ENCODE measurements at places on chromosomes 6 and 20.

DNA sequence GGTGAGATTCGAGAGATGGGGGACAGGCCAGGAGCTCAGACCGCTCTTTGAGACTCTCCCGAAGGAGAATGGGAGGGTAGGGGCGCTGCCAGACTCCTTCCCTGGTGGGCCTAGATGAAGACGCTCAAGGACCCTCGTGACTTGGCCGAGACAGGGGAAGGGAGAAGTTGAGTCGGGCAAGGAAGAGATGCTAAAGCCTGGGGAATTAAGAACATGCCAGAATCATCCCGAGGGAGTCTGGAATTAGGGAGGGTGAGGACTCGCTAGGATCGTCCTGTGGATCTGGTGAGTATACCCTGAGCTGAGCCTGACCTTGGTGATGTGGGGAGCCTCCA, 529 bp downstream of the UBE2C start:
- DNase-seq = no peak

DNA sequence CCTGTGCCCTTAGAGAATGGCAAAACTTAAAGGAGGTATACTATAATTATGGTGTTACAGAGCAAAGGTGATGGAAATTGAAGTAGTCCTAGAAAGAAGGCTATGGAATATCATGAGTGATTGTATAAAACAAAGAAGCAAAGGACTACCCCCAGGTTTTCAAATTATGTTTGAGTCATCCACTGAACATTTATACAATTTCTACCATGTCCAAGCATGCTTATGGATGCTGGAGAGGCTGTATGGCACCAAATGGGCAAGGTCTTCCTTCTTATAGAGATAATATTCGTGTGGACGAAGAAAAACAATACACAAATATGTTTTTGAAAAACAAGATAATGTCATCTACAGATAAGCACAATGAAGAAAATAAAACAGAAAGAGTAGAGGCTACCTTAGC, 177.5 kb downstream of the KHDC1L start:
- no peak for DNase-seq

DNA sequence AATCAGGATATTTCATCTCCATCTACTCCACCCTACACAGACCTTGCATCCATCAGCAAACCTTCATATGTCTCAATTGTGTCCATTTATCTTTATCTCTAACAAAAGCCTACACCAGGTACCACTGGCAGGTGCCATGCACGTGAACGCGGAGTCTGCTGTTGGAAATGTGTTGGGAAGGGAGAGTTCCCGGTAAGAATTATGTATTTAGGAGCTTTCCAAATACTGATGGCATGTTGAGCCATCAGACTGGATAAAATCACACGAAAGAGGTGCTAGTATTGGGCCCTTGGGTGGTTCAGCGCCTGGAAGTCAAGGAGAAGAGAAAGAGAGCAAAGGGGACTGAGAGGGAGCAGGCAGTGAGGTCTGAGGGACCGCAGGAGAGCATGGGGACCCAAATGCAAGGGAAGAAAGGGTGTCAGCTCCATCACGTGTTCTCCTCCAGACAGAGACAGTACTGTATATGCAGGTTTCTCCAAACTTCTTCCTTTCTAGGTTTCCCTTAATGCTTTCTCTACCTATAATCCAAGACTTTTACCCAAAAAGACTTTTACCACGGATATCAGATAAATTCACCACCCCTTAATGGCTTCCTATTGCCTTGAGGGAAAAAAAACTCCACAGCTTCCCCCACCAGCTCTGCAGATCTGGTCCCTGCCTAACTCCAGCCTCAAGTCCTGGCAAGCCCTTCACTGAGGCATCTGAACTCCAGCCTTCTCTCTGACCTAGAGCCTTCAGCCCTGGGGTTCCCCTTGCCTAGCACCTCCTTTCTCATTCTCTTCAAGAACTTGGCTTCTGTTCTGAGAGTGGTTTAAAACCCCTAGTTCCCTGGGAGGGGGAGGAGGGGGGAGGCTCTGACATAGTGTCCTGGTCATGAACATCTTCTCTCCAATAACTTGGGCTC, 4.8 kb upstream of the ZNF217 start:
- no peak for DNase-seq

DNA sequence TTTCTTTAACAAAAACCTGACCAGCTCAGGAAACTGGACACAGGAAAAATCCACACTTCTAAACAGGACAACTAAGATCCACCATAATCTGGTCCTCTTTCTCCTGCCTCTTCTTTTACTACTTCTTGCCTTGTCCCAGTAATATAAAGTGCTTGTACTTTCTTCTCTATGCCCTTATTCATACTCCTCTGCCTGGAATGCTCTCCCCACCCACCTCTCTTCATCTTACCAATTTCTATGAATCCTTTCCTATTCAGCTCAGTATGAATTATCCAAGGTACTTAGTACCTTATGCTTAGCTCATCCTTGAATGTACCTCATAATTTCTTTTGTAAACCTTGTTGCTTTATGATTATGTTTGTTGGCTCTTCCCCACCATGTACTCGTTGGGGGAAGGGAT, 159.4 kb downstream of the CDK19 start:
- no peak for DNase-seq

DNA sequence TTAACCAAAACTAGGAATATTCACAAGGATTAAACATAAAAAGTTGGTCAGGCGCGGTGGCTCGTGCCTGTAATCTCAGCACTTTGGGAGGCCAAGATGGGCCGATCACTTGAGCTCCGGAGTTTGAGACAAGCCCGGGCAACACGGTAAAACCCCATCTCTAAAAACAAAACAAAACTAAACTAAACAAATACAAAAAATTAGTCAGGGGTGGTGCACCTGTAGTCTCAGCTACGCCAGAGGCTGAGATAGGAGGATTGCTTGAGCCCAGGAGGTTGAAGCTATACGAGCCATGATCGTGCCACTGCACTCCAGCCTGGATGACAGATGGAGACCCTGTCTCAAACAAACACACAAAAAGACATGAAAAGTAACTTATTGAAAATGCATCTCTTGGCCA, 3.2 kb downstream of the PSORS1C2 start:
- no peak for DNase-seq

GRCh38 chr6:150478656-150479545, 110.1 kb downstream of the IYD start:
- no peak for DNase-seq

DNA sequence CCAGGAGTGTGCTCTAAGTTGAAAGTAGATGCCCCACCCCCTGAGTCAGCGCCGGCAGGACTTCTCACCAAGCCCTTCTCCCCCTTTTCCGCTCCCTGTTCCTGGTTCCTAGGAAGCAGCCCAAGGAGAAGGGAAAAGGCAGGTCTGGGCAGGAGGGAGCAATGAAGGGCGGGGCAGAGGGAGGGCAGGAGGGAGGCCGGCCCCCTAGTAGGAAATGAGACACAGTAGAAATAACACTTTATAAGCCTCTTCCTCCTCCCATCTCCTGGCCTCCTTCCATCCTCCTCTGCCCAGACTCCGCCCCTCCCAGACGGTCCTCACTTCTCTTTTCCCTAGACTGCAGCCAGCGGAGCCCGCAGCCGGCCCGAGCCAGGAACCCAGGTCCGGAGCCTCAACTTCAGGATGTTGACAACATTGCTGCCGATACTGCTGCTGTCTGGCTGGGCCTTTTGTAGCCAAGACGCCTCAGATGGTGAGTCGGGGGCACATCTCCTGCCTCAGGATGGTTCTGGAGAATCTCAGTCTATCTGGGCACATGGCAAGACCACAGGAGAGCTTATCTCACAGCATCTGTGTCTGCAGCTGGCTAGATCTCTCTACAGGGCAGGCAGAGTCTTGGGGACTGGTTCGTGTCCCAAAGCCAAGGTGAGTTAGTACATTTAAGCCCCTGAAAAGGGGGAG, at the start of gene PROCR:
TSS of gene PROCR (plus strand) at position 320 of the 681 bp plus-strand sequence. CDS start at position 403, 83 bp downstream.
- DNase-seq = no peak

Measured in T follicular helper cell (primary cell).